IMR-90 (cell line): ENCODE measurements at places on chromosomes 12 and 14.
A peak's percentile ranks its signal among the peaks of the same experiment; 100 is the strongest.

DNA sequence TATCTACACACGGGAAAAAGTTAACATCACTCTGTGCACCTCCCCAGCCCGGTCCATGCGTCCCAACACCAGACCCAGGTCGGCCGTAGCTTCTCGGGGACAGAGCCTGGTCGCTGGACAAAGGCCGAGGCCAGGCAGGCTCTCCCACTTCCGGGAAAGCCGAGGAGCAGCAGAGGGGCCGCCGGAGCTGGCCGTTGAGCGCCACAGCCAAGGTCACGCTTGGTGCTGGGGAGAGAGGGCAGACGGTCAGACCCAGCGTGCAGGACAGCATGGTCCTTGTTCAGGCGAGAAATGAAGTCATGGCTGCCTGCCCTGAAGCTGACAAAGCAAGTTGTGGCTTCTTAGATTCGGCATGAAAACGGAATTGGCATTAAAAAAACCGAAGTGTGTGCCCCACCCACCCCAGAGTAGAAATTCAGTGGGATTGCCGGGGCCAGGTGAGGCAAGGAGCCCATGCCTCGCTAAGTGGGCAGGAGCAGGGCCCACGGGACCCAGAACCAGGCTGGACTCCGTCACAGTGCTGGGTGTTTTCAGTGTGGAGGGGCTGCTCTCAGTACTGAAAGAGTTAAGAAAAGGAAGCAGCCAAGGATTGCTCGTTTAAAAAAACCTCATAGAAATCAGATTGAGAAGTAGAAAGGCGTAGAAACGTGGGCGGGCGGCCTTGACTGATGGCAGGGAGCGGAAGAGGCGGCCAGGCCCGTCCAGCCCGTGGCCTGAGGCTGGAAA, 4.3 kb downstream of the ARL6IP4 start:
- DNase-seq: no peak

DNA sequence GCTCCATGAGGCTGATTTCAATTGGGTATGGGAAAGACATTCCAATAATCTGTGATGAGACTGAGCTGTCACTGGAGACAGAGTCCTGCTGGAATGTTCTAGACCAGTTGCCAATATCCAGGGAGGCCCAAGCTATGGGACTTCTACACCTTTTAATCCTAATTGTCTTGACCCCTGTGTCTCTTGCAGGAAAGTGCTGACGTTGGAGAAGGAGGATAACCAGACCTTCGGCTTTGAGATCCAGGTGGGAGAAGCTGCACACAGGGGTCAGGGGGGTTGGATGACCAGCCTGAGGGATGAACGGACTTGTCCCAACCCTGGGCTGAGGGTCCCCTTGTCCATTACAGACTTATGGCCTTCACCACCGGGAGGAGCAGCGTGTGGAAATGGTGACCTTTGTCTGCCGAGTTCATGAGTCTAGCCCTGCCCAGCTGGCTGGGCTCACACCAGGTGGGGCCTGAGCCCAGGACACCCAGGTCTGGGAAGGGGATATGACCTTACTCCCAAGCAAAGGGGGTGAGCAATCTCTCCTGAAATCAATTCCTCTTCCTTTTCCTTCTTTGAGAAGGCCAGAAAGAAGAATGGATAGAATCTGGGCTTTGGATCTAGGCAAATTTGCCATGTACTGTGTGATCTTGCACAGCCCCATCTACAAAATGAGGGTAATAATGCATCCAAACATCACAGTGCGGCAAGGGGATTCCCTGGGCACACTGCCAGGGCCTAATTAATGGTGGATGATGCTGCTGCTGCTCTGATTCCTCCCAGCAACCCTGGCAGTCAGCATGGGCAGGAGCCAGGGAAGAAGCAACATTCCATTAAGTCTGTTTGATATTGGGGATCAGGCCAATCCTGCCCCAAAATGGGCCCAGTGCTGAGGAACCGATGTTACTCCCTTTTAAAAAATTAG, 4.2 kb downstream of the TAMALIN start:
- DNase-seq: no peak

DNA sequence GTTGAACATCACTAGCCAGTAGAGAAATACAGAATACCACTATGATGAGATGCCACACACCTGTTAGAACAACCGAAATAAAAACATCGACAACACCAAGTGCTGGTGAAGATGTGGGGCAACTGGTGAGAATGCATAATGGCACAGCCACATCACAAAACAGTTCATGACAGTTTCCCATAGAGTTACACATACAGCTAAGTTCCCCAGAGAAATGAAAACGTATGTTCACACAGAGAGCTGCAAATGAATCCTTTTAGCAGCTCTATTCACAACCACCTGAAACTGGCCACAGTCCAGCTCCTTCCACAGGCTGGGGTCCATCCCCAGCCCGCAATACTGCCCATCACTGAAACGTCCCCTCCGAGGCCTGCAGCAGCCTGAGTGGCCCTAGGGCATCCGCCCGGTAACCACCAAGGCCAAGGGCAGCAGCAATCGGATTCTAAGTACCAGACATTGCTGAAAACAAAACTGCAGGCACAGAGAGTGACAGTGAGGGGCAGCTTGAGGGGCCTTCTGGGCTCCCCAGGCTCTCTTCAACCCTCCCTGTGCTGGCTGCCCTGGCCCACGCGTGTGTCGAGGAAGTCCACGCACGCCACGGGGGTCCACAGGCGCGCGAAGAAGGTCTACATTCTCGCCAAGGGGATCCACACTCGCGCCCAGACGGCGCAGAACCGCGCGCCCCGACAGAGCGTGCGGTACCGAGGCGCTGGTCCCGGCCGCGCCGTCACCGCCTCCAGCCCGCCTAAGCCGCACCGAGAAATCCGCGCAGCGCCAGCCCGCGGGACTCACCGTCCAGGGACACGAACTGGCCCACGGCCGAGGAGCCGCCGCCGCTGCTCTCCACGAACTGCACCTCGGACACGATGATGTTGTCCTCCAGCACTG, 903 bp downstream of the BRF1 start:
- no peak for DNase-seq

DNA sequence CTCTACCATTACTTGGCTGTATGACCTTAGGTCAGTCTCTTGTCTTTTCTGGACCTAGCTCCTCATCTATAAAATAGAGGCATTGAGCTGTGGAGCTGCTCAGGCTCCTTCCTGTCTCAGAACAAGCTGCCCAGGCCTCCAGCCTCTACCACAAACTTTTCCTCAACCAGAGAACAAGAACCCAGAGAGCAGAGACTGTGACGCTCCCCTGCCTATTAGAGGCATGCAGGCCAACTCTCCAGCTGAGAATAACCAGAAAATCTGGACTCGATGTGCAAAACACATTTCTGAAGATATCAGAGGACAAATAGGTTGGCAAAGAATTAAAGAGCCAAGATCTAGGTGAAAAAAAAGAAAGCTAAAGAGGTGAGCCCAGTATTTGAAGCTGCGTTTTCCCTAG, 17.8 kb upstream of the PNMA1 start:
- no peak for DNase-seq

DNA sequence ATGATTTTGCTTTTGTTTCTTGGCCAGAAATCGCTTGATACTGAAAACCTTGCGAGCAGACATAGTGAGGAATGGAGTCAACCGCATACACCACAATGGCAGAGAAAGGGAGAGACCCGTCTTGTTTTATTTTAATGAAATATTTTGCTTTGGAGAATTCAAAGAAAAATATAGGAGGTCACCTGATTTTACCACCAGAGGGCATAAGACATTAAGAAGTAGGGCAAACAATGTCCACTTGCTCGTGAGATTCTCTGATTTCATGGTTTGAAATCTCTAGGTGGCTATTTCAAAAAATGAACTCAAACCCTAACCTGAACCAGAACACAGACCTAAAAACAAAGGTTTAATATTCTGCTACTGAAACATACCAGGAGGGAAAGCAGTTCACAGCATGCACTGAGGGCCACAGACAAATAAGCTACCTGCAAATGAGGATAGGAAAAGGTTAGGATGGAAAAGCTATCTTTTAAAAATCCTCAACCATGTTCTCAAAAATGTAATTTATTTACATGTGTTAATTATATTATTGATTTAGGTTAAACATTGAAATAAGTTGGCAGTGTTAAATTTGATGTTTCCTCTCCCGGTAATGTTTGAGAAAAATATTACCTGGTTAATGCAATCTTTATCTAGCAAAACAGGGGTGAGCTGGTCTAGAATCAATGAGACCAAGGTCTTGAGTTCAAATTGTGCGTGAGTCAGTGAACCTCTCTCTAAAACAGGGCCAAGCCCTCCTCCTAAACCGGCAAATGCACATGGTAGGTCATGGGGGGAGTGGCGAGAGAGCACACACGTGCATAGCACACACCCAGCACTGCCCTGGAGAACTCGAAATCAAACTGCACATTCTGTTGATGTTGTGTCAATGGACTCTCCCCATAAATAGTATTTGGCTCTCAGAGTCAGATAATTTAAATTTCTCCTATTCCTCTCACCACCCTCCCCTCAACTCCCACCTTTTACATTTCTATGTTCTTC, 12.5 kb downstream of the IFNG-AS1 start:
- DNase-seq: peak; percentile 6

DNA sequence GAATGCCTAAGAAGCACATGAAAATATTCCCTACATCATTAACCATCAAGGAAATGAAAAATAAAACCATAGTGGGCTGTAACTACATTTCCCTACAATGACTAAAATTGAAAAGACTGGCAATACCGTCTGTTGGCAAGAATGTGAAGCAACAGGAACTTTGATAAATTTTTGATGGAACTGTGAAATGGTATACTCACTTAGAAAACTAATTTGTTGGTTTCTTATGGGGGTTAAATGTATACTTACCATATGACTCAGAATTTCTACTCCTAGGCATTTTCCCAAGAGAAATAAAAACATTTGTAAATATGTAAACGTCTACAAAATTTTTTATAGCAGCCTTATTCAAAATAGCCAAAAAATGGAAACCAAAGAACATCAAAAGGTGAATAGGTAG, 121.4 kb upstream of the PLEKHA5 start:
- no peak for DNase-seq

DNA sequence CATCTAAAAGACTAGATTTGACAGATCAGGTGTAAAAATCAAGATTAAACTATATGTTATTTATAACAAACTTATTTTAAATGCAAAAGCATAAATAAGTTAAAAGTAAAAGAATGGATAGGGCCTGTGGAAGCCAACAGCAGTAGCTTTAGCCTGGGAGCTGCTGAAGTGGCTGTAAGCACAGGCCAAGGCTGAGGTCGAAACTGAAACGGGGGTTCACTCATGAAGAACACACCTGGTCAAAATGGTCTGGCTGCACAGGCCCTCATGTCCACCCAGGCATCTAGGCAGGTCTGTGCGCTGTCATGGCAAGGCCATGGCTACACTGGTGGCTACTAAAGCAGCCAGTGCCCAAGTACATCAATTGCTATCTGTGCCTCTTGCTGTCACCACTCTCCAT, 23.1 kb downstream of the CATSPERB start:
- no peak for DNase-seq

DNA sequence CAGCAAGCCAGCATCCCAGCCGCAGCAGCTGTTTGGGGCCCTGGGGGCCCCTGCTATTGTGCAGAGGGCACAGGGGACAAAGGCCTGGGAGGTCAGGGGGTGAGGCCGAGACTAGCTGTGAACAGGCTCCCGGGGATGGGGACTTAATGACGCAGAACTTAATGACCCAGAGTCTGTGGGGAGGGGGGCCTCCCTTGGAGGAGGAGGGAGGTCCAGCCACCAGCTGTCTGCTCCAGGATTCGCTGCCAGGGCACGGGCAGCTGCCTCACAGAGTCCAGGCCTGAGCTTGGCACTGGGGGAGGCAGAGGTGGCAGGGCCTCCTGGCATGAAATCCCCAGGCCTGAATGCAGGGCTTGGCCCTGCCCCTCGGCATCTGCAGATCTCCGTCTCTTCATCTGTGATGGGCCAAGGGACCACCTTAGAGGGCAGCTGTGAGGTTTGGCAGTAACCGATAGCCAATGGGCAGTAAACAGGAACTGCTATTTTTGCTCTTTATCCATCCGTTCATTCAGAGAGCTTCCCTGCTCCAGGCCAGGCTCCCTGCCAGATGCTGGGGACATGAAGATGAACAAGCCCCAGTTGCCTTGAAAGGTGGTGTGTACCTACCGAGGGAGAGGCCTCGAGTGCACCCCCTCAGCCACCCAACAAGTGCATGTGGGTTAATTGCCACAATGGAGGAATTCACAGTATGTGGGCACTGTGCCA, 6.7 kb downstream of the FAM222A start:
- DNase-seq: no peak

DNA sequence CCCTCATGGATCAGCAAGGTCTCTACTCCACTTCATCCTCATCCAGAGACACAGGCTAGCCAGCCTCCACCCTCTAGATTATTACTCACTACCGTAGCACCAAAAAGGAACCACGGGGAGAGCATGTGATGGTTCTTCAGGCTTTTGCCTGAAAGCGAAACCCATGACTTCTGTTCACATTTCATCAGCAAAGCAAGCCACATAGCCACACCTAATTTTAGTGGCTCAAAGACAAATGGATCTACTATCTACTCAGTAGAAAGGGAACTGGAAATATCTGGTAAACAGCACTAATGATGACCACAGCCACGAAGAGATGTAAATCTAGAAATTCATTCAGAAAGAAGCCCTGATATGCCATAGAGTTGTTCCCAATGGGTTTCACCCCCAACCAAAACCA, 51.4 kb downstream of the VCPKMT start:
- DNase-seq: no peak

DNA sequence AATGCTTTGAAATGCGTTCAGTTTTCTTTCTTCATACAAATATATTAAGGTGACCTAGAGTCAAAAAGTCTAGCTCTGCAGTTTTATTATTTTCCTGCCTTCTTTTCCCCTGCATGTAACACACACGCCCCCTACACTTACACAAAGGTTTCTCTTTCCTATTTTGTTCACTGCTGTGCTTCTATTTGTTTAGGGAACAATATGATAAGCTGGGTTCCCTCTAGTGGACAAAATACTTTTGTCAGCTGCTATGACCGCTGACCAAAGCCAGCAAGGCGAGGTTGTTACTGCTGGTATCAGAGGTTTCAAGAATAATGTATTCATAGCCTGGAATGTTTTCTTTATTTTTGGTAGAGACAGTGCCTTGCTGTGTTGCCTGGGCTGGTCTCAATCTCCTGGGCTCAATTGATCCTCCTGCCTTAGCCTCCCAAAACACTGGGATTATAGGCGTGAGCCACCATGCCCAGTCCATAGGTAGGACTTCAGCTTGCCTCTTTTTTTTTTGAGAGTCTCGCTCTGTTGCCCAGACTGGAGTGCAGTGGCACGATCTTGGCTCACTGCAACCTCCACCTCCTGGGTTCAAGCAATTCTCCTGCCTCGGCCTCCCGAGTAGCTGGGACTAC, 33.4 kb downstream of the FNTB start:
- peak; percentile 83 for DNase-seq

- DNase-seq: no peak
These were observed 11.6 kb downstream of the IAPP start for GRCh38 chr12:21384261-21384660.

DNA sequence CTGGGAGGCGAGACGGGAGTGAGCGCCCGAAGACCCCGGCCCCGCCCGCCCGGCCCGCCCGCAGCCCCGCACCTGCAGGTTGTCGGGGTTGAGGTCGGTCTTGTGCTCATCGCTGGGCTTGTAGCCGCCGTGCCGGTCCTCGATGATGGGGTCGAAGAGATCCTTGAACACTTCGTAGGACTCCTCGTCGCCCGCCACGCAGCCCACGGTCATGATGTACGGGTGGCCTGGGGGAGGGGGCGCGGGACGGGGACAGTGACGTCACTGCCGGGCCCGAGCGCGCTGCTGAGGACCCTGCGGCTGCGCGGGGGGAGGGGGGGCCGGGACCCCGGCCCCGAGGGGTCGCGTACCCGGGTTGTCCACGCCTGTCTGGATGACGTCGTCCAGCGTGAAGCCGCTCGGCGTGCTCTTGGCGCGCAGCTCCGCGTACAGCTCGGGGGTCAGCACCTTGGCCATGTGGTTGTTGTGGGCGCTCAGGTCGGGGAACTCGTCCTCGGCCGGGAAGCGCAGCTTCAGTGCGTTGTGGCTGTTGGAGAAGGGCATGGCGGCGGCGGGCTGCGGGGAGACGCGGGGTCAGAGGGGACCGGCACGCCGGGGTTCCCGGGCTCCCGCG, 573 bp downstream of the CKB start:
- DNase-seq: no peak
